Stimulated activated CD4-positive, alpha-beta T cell treated with anti-CD3 and anti-CD28 coated beads, Interleukin-1b, Interleukin-23, amount 100 ng/mL, for 4 hours (primary cell): ENCODE measurements at places on chromosomes 12 and 14.

DNA sequence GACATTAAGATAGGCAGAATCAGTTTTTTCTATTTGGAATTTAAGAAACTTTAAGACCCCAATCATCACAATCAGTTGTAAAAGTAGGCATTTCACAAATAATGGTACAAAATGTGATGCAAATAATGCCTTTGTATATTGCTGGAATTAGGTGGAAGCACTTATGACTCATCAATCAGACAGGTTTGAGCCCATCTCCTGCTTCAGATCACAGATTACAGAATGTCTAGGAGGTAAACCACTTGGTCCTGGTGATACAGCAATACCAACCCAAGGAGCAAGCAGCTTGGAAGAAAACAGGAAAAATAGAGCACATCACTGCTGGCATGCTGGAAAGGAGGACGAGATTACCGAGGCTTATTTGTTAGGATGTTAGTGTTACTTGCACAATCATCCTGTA is 57.6 kb downstream of the C12orf56 start:
- no peak for DNase-seq

- no peak for DNase-seq
Observed at GRCh38 chr12:116200812-116201211, 76.7 kb downstream of the MED13L start.

DNA sequence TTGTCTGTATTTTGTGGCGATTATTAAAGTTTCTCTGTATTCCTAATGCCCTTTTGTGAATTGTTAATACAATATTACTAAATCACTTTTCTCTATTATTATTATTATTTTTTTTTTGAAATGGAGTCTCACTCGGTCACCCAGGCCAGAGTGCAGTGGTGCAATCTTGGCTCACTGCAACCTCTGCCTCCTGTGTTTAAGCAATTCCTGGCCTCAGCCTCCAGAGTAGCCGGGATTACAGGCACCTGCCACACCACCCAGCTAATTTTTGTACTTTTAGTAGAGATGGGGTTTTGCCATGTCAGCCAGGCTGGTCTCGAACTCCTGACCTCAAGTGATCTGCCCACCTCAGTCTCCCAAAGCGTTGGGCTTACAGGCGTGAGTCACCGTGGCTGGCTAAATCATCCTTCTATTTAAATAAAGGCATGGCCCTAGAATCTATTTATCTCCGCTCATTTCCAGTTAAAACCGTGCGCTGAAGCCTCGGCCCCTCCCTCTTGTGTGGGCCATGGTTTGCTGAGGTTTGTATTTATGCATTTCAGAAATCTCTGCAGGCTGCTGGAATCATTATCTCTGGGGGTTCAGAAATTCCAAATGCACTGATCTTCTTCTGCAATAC is 1136.4 kb upstream of the TMEM132C start:
- no peak for DNase-seq

GRCh38 chr12:123094349-123095077 is 56.4 kb downstream of the PITPNM2 start:
- DNase-seq = no peak

DNA sequence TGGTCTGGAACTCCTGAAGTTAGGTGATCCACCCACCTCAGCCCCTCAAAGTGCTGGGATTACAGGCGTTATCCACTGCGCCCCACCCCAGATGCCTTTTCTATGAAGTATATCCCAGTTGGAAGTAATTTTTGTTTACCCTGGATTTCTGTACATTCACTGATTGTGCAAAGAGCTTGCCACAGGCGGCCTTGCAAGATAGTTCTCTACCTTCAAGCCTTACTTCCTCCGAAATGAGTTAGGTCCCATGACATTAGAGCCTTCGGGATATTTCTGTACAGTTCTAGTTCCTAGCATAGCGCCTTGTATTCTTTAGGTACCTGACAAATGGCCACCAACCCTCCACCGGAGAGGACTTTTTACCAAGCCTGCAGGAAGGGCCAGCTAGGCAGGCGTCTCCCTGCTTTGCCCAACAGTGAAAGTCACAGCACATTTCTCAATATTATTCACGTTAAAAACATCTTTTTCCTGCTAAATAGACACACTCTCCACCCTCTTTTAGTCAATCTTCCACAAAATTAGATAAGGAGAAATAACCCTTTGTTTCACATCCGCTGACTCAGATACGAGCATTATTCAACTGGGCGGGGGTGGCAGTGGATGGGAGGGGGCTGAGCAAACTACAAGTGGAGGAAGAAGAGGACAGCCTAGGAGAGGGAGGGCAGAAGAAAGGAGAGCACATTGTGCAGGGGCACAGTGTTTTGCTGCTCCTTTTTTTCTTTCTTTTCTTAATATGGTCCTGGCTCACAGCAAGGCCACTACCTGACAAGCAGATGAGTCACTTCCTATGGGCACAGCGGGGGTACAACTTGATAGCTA is 40.0 kb upstream of the CAPRIN2 start:
- no peak for DNase-seq

GRCh38 chr12:130555628-130556485 is 160.2 kb downstream of the RIMBP2 start:
- no peak for DNase-seq

GRCh38 chr14:65214741-65215140 is 112.4 kb upstream of the MAX start:
- no peak for DNase-seq

DNA sequence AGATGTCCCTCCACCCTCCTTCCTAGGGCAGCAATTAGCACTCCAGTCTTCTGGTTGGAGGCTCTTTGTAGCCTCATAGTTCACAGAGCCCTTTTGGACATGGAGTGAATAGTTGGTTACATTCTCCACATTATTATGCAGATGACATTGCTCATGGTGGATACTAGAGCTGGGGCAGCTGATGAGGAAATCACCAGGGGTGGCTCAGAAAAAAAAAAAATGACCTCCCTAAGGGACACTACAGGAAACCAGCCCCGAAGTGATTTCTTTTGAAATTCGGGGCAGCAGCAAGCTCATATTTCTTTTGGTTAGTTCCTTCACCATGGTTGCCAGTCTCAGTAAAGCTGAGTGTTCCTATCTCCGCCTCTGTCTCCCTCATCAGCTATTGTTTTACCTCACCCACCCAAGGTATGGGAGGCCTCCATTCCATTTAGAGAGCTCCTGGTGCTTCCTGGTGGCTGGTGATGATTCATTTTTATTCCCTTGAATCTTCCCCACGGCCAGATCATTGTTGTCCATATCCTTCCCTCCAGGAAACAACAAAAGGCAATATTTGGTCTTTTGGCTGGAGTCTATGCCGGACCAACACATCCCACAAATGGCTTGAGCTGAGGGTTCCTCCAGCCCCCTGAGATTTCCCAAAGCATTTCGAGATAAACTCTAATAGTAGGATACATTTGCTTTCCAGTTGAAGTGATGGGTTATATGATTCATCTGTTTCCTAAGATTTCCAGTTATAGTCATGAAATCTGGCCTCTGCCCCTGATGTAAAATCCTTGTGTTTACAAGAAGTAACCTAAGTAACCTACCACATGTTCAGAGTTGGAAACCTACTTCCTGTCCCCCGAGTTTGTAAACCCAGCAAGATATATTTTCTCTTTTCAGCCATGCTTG is 56.2 kb upstream of the NID2 start:
- DNase-seq = no peak

GRCh38 chr12:104648756-104649155 is 192.0 kb downstream of the CHST11 start:
- no peak for DNase-seq

DNA sequence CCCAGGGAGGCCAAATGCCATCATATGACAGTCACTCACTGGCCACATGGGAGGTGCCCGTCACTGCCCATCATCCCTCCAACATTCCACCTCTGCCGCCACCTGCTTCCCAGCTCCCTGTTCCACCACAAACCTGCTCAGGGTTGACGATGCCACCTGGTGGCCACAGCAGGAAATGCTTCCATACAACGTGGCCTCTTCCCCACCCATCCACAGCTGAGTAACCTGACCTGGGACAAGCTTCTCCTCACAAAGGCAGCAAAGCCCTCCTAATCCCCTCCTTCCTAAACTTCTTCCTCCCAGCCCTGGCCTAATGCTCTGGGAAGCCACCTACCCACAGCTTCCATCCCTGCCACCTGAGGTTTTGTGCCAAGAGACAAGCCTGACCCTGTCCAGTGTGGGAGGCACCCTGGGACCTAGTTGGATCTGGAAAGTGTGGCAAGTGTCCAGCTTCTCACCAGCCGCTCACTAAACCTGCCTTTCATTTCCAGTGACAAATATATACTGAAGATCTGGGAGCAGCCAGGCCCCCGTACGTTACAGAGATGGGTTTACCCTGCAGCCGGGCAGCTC is 4.3 kb downstream of the DEGS2 start:
- no peak for DNase-seq

GRCh38 chr12:16610001-16610585 is 4.1 kb upstream of the LMO3 start:
- DNase-seq = no peak

- DNase-seq = no peak
Observed at GRCh38 chr12:63964301-63964700, 119.8 kb downstream of the SRGAP1 start.

- no peak for DNase-seq
Observed at GRCh38 chr12:40942326-40942725, 245.8 kb upstream of the PDZRN4 start.

GRCh38 chr14:53701108-53701875 is 255.3 kb downstream of the BMP4 start:
- DNase-seq = no peak

DNA sequence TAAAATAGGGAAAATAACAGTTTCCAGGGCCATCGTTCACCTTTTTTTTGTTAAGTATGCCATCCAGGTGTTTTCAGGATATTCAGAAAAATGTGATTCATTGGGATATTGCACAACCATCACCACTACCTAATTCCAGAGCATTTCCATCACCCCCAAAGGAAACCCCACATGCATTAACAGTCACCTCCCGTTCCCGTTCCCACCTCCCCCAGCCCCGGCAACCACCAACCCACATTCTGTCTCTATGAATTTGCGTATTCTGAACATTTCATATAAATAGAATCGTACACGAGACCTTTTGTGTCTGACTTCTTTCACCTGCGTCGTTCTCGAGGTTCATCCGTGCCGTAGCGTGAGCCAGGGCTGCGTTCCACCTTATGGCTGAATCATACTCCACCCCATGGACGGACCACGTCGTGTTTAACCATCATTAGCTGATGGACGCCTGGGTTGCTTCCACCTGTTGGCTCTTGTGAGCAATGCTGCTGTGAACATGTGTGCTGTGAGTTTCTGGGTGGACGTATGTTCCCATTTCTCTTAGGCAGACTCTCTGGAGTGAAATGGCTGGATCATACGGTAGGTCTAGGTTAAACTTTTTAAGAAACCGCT is 51.0 kb upstream of the NCOR2 start:
- no peak for DNase-seq

- DNase-seq = no peak
Observed at GRCh38 chr14:92993302-92993701, 70.4 kb downstream of the CHGA start.

DNA sequence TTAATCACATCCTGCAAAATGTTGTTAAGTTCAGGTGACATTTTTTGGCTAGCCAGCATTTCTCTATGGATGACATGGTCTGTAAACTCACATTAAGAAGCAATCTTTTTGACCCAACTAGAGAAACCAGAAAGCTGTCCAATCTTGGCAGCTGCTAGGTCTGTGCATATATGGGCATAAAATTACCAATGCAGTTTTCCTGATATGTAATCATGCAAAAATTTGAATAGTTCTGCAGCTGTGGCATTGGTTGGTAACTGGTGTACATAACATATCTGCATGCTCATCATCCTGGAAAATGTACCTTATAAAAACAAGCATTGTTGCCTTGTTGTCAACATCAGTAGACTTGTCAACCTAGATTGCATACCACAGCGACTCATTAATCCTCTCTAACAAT is 620.0 kb upstream of the LRFN5 start:
- DNase-seq = no peak

GRCh38 chr14:23076785-23077408 is 18.0 kb downstream of the ACIN1 start:
- DNase-seq = no peak

DNA sequence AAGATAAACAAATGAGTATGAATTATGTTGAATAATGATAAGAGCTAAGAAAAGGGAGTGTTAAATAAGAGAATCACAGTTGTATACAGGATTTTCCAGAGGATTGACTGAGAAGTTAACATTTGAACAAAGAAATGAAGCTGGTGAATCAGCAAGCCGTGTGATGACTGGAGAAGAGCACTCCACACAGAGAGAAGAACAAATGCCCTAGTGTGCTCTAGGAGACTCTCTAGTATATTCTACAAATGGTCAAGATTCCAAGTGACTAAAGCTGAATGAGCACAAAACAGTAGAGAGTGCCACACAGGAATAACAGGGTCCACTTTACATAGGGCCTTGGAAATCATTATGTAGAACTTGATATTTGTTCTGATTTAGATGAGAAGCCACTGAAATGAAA is 587.1 kb upstream of the ATXN7L3B start:
- DNase-seq = no peak

DNA sequence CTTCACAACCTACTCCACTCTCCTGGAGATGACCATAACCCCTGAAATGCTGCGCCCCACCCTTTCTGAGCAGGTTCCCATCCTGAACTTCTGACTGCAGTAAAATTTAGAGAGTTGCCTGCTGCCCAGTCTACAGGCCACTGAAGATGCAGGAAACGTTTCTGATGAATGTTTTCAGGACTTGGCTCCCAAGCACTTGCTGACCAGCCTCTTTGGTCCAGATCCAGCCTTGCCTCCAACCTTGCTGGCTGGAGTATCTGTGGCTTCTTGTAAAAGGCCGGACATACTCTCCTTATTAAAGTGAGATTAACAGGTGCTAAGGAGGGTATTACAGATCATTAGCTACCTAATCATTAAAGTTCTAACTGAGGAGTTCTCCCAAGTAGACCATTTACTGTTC is 70.3 kb upstream of the STXBP6 start:
- no peak for DNase-seq

GRCh38 chr12:92518071-92518470 is 184.7 kb upstream of the PLEKHG7 start:
- DNase-seq = no peak

DNA sequence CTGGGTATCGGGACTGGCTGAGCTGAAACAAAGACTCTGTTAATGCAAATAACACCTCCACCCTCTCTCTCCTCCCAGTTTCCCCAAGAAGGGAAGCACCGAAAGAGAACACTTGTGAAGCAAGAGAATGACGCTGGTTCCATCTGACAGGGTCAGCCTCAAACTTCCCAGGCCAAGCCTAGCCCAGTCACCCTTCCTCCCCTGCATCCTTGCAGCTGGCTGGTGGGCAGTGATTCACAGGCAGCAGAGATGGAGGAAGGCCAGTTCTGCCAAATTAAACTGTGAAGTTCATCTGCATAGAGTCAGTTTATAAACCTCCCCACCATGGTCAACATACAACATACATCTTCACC is 2.8 kb downstream of the LRRC74A start:
- DNase-seq = no peak

GRCh38 chr12:116856729-116857128 is 24.5 kb downstream of the HRK start:
- no peak for DNase-seq
